Renal pelvis (tissue), 12 donors: ENCODE measurements at places on chromosomes 13 and 19. TPM values are rescaled to one million over a fixed set of nuclear protein-coding genes. Genes with fewer than 3 reads are reported as not detected.

Gene GPR183
- polyA plus RNA-seq: 1.4 TPM

Gene KLK5
- 1.6 TPM for polyA plus RNA-seq

DNA sequence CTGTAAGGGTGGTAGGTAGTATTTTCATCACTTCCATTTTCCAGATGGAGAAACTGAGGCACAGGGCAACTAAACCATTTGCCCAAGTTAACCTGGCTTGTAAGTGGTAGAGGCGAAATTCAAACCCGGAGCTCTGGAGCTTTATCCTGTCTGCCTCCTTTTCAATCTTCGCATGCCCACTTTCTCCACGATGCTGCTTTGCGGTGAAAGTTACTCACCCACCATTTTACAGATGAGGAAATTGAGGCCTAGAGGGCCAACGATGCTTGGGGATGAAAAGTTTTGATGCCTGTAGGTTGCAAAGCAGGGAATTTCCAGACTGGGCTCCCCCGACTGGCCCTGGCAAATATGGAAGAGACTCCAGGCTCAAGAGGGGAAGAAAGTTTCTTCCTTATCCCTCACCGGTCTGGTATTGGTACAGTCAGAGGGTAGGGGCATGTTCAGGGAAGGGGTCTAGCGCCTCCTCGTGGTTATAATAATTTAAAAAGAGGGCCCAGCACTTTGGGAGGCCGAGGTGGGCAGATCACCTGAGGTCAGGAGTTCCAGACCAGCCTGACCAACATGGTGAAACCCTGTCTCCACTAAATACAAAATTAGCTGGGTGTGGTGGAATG is 1.9 kb upstream of the SH2D3A start:
- DNase-seq: no peak

Gene NTF4
- 6.5 TPM for polyA plus RNA-seq

Gene NALCN
- polyA plus RNA-seq: 1.3 TPM

Gene KCNC3
- 66.7 TPM for polyA plus RNA-seq

- DNase-seq: no peak
These were observed 548.5 kb downstream of the SLITRK1 start for GRCh38 chr13:83333614-83334388.
